ENCODE measurements at places on chromosomes 6 and 20.
A peak's percentile ranks its signal among the peaks of the same experiment; 100 is the strongest.

DNA sequence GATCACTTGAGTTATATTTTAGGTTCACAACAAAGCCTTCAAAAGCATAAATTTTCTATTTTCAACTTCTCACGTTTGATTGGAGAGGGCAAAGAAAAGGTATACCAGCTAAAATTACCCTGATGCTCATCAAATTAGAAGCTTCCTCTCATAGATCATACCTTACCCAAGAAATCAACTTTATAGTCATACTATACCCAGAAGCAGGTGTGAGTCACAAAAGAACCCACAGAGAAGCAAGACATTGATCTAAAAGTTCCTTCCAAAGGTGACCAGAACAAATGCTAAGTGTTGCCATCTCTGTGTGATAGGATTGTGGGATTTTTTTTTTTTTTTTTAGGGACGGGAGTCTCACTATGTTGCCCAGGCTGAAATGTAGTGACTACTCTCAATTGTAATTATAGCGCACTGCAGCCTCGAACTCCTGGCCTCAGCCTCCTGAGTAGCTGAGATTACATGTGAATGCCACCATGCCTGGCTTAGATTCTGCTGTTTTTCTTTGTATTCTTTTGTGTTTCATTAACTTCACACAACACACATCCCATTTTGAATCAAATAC, 3.3 kb downstream of the EIF2S2 start:
- no peak for DNase-seq

- DNase-seq = peak; percentile 58
Observed at GRCh38 chr6:74447013-74447412, 751.0 kb downstream of the CD109 start.

DNA sequence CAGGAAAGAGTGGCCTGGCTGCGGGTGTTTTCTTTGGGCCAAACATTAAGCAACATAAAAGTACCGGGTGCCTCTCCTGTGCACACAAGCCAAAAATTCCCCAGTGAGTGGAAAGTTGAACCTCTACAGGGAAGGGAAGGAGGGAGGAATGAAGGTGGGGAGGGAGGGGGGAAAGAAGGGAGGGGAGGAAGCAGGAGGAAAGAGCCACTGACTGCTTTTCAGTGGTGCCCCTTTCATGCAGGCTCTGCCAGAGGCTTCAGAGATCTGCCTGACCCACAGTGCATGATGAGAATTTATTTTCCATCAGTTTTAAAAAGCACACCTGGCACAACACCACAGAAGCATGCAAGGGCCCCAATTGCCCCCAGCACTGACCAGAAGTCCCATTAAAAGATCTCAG, 27.5 kb upstream of the AVP start:
- no peak for DNase-seq

DNA sequence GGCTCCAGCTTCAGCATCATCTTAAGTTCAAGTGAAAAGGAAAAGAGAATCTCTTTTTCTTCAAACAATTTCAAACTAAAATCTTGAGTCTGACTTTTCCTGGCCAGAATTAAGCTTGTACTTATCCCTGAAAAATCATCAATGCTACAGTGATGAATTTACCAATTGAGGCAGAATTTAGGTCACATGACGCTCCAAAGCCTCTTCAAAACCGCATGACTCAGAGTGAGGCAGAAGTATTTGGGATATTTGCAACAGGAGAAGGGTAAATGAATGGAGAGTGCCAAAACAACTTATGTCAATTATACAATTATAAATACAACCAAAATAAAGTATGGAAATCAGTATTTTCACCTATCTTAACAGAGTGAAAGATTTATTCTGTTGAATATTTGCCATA, 515.5 kb downstream of the COL12A1 start:
- peak; percentile 28 for DNase-seq

DNA sequence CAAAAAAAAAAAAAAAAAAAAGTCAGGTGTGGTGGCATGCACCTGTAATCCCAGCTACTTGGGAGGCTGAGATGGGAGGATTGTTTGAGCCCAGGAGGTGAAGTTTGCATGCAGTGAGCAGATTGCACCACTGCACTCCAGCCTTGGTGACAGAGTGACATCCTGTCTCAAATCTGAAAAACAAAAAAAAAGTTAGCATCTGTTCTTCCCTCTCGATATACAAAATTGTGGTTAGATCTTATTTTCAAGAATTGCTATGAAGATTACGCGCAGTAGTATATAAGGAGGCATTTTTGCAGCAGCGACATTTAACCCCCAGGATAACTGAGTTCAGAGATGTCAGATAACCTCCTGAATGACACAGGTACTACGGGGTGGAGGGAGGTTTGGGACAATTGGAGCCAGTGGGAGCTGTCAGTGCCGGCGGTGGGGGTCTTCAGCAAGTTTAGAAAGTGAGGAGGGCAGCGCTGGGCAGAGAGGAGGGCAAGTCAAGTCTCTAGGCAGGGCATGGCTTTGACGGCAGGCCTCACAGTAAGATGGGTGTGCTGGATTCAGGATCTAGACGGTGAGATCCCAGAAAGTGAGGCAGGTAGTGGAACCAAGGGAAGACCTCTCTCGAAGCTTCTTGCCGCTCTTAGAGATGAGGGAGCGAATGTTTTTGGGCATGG, 26.2 kb upstream of the MRPS18A start:
- DNase-seq = no peak

DNA sequence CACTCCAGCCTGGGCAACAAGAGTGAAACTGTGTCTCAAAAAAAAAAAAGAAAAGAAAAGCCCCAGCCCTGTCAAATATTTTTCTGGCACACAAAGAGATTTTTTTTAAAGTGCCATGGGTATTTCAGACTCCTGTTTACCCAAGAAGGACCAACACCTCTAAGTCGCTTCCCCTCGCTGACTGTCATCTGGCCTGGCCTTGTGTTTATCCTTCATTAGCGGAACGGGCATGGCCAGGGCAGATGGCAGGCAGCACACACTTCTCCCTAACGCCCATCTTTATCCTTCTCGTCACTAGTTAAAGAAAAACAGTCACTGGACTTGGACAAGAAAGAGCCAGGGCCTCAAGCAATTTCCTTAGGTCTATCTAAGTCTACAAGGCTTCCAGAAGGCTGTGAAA, 7.3 kb upstream of the CBFA2T2 start:
- no peak for DNase-seq

DNA sequence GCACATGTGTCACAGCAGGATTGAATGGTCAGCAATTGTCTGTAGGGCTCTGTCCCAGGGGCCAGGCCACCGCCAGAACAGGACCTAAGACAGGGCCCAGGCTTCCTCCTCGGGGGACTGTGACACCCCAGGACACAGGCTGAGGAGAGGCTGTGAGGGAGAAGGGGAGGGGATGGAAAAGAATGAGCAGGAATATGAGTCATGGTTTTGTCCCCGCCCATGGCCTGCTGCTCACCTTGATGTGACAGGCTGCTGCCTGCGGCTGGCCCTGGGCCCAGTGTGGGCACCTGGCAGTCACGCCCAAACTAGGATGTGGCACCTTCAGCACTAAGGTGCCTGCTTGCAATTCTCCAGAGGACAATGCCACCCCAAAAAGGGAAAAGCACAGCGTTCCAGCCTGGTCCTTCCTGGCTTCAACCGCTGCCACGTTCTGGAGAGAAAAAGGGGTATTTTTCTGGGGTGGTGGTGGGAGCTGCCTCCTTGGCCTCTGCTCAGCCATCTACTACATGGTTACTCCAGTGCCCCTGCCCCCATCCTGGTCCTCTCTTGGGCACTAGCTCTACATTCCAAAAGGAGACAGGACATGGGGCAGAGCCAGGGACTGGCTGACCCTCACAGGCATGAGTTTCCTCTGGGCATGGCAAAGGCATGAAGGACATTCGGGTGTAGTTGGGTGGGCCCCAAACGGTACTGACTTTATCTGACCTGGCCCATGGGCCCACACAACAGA, 93.4 kb downstream of the SLC22A23 start:
- DNase-seq = no peak

- DNase-seq = no peak
Observed at GRCh38 chr20:49712996-49713752, 504 bp downstream of the B4GALT5 start.
